Stimulated activated CD4-positive, alpha-beta T cell treated with anti-CD3 and anti-CD28 coated beads, TNF-alpha, amount 100 ng/mL, for 4 hours (primary cell): ENCODE measurements at places on chromosomes 2 and 18.

DNA sequence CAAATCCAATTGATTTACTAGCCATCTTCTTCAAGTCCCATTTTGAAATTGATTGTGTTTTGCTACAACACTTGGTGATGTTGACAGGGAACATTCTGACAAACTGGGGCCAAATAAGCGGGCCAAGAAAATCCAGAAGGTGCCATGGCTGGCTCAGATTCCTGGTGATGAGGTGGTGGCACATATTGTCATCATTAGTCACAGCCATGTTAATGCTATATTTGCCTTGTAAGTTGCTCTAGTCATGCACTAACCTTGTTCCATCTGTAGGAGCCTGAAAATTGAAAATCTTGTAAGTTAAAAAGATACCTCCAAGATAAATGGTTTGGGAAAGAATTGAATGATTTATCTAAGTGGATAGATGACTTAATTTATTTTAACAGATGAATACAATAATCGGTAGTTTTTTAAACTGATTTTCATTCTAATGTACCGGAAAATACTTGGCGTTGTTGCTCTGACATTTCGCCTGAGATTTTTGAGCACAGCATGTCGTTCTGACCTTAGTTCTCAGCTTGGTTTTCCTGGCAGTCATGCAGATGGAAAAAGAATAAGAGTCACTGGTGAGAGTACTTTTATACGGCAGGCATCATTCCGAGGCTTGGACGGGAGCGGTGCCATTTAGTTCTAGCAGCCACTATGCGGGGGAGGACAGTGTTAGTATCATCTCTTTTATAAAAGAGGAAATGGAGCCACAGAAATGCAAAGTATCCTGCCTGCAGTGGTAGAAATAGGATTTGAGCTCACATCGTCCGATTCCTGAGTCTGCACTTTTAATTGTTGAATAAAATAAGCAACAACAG, 133.9 kb downstream of the ZNF532 start:
- DNase-seq = no peak

DNA sequence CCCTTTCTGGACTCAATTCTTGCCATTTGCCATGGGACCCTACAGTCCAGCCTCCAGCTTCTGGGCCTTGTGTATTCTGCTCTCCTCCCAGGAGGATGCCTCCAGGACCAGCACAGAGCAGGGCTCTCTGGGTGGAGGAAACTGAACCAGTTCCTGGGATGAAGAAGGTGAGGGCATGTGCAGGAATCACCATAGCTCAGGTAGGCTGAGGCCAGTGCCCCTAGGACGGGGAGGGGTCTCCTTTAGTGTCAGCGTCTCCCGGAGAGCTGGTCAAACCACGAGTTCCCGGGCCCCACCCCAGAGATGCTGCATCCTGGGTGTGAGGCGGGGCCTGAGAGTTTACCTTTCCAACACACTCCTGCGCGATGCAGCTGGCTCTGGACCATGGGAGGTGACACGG, 5.8 kb upstream of the PRELID3A start:
- no peak for DNase-seq

DNA sequence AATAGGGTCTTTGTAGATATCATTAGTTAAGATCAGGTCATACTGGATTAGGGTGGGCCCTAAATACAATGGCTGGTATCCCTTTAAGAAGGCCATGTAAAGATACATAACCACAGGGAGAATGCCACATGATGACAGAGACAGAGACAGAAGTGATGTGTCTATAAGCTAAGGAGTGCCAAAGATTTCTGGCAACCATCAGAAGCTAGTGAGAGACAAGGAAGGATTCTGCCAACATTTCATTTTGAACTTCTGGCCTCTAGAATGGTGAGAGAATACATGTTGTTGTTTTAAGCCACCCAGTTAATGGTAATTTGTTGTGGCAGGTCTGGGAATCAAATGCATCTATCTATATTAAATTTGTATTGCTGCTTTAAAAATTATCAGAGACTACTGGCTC, 185.5 kb upstream of the CYRIA start:
- DNase-seq = no peak

DNA sequence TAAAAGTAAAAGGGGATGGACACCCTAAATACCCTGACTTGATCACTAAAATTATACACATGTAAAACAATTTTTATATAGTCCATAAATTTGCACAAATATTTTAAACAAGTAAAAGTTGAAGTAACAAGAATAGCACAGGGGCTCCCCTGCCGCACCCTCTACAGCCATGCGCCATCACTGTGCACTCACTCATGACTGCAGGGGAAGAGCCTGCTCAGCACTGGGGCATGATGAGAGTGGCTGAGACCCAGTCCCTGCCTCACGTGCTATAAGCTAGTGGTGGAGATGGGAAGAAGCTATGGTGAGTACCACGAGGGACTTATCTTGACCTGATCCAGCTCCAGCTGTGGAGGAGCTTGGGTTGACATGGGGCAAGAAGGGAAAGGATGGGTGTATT, 46.9 kb upstream of the MYO1B start:
- no peak for DNase-seq

DNA sequence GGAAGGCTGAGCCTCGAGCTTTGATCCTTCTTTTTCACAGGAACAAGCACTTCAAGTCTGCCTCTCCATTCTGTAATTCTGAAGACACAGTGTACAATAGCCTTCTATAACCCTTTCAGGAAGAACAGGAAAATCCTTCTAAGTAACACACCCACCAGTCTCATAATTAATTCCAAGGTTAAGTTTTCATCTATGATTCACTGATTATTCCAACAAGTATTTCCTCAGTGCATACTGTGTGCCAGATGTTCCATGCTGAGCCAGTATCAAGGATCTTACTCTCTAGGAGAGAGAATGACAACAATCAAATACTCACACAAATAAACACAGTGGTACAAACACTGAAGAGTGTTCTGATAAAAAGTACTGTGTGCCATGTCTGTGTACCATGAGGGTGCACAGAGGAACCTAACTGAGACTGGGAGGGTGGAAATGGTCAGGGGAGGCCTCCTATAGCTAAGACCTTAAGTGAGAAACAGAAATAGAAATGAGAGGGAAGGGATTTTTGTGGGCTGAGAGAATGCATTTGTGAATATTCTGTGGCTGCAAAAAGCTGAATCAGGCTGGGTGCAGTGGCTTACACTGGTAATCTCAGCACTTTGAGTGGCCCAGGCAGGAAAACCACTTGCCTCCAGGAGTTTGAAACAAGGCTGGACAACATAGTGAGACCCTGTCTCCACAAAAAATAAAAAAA, 7.3 kb upstream of the MTLN start:
- DNase-seq = no peak

GRCh38 chr2:98476192-98476868, 31.7 kb downstream of the INPP4A start:
- no peak for DNase-seq

DNA sequence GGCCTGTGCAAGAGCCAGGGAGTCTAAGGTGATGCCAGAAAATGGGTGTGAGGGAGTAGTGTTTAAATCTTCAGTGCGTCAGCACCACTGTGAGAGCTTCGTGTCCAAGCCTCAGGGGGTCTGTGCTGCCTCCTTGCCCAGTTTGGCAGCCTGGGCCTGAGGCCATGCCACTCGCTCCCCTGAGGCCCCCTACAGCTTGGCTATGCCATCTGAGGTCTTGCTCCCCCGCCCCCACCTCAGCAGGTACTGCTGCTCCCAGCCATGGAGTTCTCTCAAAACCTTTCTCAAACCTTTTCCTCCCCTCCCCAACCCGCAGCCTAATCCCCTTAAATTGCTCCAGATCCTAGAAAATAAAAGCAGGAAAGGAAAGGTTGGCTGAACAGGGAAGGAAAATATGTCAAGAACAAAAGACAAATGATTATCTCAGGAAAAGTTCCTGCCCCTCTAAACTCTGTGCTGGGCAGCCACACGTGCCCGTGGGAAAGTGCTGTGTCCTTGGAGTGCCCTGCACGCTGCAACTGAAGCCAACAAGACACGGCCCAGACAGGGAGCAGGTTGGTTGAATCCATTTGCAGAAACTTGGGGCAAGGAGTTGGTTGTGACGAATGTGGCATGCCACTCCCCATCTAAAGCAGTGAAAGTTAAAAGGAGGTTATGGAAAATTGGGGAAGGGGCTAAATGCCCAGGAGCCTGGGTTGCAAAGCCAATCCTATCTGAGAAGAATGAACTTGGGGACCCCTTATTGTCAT, 61.2 kb downstream of the ATOH8 start:
- no peak for DNase-seq

DNA sequence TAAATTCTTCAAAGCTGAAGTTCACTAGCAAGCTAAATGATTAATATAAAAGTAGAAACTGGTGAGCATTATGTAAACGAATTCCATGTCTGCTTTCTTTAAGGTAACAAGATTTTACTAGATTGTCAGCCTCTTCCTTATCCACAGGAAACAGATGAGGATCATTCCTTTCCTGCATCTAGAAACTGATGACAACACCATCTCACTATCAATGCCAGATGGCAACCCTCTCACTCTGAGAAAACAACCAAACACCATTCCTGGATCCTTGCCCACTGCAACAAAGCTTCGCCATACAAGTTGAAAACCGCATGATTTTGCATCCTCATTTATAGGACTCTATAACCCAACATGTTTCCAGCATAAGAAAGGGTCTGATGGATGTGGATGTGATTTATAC, 122.9 kb downstream of the ZNF521 start:
- no peak for DNase-seq

DNA sequence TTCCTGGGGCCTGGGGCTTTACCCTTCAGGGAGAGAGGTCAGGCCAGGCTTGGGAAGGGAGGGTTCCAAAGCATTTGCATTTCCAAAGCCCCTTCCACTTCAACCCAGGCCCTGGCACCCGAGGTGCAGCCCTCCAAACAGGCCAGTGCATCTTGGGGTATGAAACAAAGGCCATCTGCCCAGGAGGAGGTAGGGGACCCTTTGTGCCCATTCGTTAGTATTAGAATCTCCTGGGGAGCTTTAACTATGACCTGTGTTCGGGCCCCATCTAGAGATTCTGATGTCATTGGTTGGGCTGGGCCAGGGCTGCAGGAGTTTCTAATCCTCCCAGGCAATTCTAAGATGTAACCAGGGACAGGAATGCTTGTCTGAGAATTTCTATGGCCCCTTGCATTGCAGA, 73.6 kb downstream of the CIB4 start:
- no peak for DNase-seq

GRCh38 chr18:13424363-13424762, 205.8 kb downstream of the LDLRAD4 start:
- no peak for DNase-seq

- no peak for DNase-seq
These were observed 20.3 kb upstream of the LAPTM4A start for GRCh38 chr2:20071397-20072383.

- DNase-seq = no peak
These were observed 64.7 kb upstream of the HNRNPA3 start for GRCh38 chr2:177147834-177148445.

DNA sequence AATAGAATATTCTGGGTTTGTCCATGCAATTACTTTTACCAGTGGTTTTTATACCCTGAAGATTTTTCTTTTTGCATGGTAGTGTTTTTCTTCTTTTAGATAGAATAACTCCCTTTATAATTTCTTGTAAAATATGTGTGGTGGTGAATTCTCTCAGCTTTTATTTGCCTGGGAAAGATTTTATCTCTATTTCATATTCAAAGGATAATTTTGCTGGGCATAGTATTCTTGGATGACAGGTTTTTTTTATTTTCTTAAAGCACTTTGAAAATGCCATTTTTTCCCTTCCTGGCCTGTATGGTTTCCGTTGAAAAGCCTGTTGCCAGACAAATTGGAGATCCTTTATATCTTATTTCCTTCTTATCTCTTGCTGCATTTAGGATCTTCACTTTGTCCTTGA, 113.5 kb downstream of the MYO3B start:
- no peak for DNase-seq

- no peak for DNase-seq
These were observed 213.0 kb downstream of the TNS1 start for GRCh38 chr2:217789736-217790181.

GRCh38 chr2:102181919-102182635, 4.7 kb upstream of the IL1RL2 start:
- DNase-seq = no peak

DNA sequence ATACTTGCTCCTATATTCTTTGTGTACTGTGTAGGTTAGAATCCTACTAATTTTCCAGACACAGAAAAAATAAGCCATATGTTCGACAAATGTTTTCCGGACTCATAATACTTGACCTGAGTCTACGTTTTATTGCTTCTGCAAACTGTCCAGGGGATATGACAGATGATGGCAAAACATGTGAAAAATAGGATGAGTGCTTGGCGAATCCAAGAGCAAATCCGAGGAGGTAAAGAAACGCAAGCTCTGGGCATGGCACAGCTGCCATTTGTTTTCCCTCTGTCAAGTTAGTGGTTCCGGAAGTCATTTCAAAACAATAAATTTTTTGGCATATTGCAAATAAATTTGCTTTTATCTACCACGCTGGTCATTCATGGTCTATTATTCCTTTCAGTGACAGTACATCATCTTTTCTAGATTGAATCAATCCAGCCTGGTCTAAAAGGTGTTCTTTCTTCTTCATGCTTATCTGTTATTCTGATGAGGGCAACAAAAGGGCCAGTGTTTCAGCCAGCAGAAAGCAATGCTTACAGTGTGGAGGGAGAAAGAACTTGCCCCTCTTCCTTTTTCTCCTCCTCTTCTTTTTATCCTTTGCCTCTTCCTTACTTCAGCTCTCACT, 476.1 kb upstream of the SOX11 start:
- no peak for DNase-seq

DNA sequence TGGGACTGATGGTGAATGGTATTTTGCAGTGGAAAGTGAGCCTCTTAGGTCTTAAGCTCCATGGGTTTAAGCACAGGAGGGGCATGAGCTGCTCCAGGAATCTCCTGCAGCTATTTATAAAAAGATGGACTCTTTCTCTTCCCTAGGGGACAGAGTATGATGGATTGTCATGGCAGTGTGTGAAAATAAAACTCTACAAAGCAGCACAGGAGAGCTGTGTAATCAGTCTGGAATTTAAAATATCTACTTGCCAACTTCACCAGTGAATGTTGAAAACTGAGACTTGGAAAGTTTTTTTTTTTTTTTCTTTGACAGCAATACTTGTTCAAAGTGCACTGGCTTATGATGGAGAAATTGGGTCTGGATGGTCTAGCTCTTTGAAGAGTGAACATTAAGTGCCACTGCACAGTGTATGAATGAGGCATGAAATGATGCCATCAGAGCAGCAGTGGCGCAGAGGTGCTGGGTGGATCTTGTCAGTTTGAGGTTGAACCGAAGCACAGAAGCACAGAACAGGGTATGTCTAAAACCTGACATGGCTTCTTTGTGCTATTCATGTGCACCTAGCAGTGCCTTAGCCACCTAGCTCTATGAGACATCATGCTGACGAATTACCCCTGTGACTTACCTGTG, 245.4 kb downstream of the PTPRM start:
- DNase-seq = no peak

GRCh38 chr2:239830121-239831000, 194.8 kb downstream of the NDUFA10 start:
- DNase-seq = no peak
